ENCODE measurements at places on chromosomes 12 and 14.

DNA sequence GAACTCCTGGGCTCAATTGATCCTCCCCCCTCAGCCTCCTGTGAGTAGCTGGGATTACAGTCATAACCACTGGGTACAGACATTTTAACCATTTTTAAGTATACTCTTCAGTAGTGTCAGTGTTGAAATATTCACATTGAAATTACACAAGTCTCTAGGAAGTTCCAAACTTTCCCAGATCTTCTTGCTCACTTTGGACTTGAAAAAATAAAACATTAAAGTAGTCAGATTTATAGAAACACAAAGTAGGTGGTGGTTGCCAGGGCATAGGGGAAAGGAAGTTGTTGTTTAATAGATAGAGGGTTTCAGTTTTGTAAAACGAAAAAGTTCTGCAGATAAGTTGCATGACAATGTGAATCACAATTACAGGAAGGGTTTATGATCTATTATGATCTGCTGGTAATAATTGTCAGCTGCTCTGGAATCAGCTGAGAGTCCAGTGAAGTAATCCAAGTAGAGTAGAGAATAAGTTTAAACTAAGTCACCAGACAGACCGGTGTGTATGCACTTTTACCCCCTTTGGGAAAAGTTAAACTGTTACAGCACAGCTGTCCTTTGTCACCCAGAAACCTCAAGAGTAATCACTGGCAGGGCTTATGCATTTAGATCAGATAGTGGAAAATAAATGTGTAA, 27.4 kb downstream of the PCNX1 start:
- peak; percentile 72 for DNase-seq

DNA sequence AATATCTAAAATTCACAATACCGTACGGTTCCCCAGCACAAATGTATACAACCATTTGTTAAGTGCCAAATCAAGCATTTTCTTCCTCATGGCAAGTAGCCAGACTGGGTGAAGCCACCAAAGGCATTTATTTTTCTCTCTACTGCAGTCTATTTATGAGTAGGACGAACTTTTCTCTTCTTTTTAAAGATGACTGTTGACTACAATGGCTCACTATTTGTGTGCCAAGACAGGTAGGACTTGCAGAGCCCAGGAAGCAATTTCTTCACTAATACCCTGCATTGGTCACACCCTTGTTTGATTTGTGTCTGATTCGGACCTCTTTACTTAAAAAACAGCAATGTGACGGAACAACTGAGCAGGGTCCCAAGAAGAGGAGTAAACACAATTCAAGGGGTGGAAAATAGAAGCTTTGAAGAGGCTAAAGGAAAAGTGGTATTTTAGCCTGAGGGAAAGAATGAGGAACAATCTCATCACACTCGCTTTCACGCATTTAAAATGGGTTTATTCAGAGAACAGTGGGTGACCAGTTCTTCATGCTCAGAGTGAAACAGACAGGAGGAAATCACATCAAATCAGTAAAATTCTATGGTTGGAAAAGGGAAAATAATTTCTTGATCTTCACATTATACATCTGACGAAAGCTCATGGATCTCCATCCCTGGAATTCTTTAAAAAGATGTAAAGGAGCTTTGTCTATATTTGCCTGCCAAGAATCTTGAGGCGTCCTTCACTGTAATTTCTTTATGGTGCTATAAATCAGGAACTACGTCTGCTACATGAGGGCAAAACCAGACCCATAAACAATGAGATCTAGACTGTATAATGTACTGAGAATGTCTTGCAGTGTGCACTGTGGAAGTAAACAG, 183.8 kb downstream of the PPM1H start:
- no peak for DNase-seq

GRCh38 chr12:104719700-104720338, 238.3 kb downstream of the SLC41A2 start:
- no peak for DNase-seq

DNA sequence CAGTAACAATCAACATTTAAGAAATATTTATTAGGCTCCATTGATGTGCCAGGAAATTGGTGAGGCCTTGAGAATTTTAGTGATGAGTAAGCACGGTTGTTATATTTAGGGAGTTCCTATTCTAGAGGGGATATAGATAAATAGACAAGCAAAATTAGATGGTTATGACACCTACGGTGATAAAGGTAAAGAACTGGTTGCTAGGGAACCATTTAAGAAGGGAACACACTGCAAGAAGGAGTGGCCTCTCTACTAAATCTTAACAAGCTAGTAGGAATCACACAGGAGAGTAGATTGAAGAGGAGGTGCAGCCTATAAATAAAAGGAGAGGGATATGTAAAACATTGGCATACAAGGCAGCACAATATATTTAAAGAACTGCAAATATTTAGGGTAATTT, 155.2 kb downstream of the LRIG3 start:
- DNase-seq, result no peak

DNA sequence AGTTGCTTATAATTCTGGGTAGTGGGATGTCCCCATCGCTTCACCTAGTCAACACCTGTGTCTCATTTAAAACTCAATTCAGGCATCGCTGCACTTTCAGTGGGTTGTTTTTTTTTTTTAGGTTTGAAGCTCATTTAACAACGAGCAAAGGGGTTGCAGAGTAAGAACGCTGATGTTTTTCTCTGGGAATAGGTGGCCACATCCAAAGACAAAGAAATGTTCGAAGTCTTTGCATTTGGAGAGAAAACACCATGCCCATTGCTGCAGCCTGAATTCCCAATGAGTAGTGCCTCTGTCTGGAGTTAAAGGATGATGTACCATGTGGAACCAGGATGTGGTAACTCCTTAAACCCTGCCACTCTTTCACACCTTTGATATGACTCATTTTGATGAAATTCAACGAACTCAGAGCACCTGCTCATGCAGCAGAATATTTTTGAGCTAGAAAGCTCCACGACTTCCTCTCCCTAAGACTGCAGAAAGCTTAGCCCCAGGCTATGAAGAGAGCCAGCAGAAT, 35.1 kb upstream of the BATF start:
- DNase-seq, result no peak

- peak; percentile 75 for DNase-seq
These were observed 42.5 kb upstream of the BCAT1 start for GRCh38 chr12:24991209-24992049.

DNA sequence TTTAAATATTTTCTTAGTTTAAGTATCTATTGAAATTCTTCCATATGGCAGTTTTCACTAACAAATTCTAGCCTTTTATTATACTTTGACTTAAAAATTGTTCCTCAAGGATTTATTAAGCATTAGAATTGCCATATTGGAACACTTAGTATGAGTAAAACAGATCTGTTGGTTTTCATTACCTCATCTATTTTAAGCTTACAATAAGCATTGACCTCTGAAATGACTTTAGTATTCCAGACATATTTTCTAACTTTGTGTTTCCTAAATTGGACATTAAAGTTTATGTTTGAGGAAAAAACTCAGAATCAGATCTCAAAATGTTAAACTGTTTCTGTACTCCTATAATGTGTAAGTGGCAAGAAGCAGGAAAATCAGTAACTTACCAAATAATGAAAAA, 48.4 kb downstream of the CSRP2 start:
- DNase-seq, result no peak

- peak; percentile 51 for DNase-seq
These were observed 2.0 kb downstream of the EEA1 start for GRCh38 chr12:92927055-92927435.

- no peak for DNase-seq
These were observed 8.3 kb downstream of the TRAF3 start for GRCh38 chr14:102785595-102785963.

DNA sequence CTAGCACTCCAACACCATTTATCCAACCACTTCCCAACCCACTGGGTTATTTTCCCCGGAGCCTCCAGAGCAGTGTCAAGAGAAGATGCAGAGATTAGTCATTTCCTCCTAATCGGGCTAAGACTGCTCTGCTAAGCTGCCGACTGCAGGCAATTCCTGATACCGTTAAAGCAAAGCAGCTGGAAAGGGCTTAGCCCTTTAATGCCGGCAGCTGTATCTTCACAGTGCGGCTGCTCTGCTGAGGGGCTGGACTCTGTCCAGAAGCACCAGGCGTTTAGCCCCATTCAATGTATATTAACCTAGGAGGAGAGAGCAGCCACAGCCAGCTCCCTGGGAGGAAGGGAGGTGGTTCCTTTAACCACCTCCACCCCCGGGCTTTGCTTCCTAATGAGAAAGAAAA, 11.1 kb downstream of the AQP6 start:
- DNase-seq, result peak; percentile 89

- peak; percentile 17 for DNase-seq
These were observed 84.3 kb upstream of the TTC7B start for GRCh38 chr14:90900476-90901083.

- no peak for DNase-seq
These were observed 7.3 kb upstream of the BATF start for GRCh38 chr14:75514673-75515628.

GRCh38 chr14:23561873-23562821, 5.4 kb downstream of the AP1G2 start:
- DNase-seq, result peak; percentile 56

Measured in fibroblast of pulmonary artery (primary cell).